Renal cortex interstitium (tissue), 15 donors: ENCODE measurements at places on chromosomes 12 and 14. TPM values are rescaled to one million over a fixed set of nuclear protein-coding genes. Genes with fewer than 3 reads are reported as not detected.

FSCB gene
- not detected for polyA plus RNA-seq

GRCh38 chr12:24754690-24755638 is 193.9 kb downstream of the BCAT1 start:
- DNase-seq: no peak

GRCh38 chr12:12901158-12901791 is 9.9 kb downstream of the GPRC5A start:
- no peak for DNase-seq

GRCh38 chr12:12792421-12792820 is 7.0 kb downstream of the APOLD1 start:
- DNase-seq: no peak

DNA sequence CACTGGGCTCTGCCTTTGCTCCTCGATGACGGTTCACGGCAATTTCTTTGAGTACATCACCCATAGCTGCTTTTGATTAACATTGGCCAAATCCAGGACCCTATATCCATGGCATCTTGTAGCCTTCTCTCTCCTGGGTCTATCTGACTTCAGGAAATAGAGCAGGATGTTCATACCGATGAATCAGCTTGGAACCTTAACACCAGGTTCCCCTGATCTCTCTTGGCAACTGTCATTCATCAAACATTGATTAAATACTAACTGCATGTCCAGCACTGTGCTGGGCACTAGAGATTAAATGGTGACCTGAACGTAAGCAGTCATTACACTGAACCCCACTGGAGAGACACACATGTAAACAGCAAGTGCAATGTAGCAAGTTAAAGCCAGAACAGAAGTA is 77.0 kb upstream of the MED13L start:
- DNase-seq: no peak

DNA sequence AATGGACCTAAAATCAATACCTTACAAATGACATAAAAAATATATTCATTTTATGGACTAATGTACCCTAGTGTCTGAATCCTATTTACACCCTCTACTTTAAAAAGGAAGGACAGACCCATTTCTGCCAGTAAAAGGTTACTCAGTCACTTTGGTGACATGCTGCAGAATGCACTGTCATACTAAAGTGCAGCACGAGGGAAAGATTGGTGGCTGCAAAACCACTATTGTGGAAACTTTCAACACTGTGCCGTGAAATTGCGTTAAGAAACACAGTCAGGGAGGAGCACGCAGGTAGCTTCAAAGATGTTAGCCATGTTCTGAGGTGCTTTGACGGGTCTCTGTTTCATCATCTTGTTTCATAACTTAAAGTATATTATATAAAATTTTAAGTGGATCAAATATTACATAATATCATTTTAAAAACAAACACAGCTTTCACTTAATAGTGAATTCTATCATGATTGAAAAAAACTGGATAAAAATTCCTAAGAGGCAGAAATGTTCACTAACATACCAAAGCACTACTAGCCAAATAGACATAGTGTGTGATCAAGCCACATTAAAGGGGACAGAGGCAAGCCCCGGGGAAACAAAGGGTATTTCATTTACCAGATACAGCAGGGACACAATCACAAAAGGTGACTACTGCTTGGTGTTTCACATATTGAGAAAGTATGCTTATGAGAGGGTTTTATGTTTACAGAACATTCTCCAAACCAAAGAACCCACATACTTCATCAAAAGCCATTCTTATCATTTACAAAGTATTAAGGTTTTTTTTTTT is 330.8 kb upstream of the SOX5 start:
- DNase-seq: no peak

DNA sequence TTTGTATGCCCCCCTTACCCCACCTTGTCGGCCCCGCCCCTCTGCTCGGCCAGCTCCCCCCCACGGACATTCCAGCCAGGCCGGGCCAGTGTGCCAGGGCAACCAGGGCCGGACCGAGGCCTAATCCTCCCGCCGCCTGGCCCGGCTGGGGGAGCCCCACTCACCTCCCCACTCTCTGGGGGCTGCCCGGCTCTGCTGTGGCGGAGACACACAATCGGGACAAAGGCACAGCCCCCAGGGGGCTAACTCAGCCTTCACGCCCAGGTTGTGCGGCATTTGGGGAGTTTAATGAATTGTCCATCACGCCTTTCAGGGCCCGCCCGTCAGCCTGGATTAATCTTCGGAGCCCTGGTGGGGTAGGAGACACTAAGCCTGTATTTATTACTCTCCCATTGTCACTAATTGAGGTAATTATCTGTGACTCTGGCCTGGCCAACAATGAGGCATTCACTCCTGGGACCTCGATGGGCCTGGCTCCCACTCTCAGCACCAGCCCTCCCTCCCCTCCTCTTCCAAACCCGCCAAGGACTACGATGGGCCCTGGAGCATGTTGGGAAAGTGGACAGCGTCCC is 8.7 kb downstream of the WNT1 start:
- DNase-seq: no peak

- no peak for DNase-seq
These were observed 110.4 kb downstream of the BCAT1 start for GRCh38 chr12:24838531-24838950.

TSPAN19 gene
- polyA plus RNA-seq: 0.54 TPM

GRCh38 chr12:28057856-28058615 is 85.5 kb upstream of the PTHLH start:
- DNase-seq: no peak

DNA sequence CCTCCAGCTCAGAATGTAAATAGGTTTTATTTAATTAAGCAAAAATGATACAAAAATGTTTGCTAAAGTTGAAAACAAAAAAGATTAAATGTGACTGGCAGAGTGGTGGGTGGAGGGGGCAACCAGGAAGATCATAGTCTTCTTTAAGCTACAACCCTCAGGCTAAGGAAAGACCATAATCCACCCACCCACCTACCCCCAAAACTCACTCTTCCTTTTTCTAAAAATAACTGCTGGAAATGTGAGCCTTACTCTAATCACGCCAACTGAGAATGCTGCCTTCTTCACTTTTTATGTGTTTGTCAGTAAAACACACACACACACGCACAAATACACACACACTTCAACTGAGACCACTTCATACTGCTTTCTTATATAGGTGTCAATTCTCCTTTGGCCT is 230.0 kb upstream of the EGLN3 start:
- DNase-seq: no peak

RASAL1 gene
- polyA plus RNA-seq: 27.3 TPM

GRCh38 chr12:43004908-43005307 is 415.4 kb upstream of the PRICKLE1 start:
- DNase-seq: no peak

TTC9 gene
- 3.9 TPM for polyA plus RNA-seq
